ENCODE measurements at places on chromosomes 1 and 21.

DNA sequence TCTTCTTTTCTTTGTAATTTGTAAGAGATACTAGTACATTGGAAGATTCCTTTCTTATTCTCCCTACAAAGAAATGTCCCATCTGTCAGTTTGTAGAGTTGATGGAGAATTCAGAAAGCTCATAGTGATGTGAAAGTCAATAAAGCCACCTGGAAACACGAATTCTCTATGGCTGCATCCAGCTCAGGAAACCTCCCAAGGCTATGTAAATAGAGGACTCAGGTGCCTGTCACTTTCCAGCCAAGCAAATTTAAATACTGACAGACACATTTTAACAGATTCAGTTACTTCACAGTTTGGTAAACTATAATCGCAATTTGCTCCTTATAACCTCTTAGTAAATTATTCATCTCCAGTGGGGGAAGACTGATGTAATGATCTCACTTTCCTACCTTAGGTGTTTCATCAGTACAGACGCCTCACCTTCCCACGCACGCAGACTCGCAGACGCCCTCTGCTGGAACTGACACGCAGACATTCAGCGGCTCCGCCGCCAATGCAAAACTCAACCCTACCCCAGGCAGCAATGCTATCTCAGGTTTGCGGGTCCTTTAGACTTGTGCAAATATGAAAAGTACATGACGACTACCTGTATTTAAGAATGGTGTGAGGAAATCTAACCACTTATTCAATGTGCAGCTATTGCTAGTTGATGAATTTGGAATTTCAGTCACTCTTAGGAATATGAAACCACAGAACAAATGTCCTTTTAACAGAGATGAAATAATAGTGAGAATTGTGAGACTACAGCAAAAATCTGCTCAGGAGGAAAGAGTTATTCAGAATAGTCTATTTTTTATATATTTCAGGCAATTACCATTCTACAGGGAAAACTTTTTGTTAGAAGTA, 60.6 kb downstream of the PTPRC start:
- peak; percentile 79 for DNase-seq

GRCh38 chr1:66927528-66927927, 2.7 kb downstream of the MIER1 start:
- no peak for DNase-seq

GRCh38 chr1:91846007-91846638, 39.8 kb downstream of the TGFBR3 start:
- no peak for DNase-seq

GRCh38 chr21:36663033-36663855, 35.7 kb upstream of the SIM2 start:
- no peak for DNase-seq

DNA sequence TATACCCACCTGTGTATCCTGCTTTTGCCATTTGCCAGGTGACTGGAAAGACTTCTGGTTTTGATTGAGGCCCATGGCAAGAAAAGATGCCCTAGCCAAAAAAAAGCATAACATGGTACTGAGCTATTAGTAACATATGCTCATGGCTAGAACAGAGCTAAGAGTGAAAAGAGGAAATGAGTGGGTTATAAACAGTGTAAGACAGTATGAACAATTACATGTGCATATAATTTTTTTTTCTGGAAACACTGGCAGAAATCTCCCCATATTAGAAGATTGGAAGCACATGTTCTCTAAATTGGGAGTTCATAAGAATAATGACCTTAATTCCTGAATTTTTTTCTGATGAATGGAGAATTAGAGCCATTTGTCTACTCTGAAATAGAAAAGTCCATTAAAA, 41.2 kb upstream of the PDC start:
- no peak for DNase-seq
